ENCODE measurements at places on chromosomes 5 and 9.

- DNase-seq = no peak
Measured at GRCh38 chr9:8156346-8156745, 356.8 kb upstream of the DMAC1 start.

- DNase-seq = no peak
Measured at GRCh38 chr5:2149195-2149539, 266.4 kb upstream of the IRX4 start.

GRCh38 chr5:173231996-173232498 is 3.0 kb downstream of the NKX2-5 start:
- no peak for DNase-seq

GRCh38 chr9:132426639-132427414 is 16.8 kb downstream of the CFAP77 start:
- DNase-seq = no peak

DNA sequence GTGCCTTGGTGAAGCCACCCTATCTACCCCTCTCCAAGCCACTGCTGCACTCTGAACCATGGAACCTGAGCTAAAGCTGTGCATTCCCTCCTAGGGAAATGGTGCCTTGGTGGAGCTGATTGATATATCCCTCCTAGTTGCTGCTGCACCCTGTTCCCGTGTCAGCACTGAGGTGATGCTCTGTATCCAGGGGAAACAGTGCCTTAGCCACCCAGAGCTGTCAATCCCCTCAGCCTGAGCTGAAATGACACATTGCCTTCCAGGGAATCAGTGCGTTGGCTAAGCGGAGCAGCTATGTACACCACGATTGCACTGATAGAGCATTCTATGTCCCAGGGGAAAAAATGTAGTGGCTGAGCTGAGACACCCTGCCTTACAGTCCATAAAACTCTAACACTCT is 257.0 kb downstream of the TMEM232 start:
- DNase-seq = no peak

DNA sequence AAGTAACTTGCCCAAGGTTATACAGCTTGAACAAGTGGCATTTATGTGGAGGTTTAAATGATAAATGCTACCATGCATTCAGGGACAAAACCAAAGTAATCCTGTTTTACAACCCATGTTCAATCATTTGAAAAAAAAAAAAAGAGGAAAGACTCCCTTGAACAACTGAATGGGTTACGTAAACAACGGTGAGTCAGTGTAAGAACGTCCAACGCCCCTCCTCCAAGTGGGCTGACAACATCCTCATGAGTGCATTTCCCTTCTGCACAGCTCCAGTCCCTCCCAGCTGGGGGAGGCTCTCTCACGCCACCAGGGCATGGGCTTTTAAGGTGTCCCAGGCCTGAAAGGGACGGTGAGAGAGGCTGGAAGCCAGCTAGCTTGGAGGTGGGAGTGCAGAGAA is 90.0 kb downstream of the PRRT1B start:
- DNase-seq = no peak

DNA sequence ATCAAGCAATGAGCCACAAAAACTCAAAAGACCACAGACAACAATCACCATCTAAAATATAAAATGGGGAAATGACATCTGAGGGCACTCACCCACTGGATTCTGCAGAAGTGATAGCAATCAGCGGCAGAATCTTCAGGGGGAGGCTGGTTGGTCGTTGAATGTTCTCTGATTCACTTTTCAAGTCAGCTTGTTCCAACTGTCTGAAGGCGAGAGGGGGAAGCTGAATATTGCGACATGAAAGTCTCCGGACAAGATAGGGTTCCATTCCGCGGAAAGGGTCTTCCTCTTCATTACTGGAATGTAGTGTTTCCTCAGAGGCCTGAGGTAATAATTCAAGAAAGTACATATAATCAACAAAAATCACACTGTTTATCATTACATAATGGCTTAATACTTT is 94.9 kb upstream of the PDE4D start:
- DNase-seq = no peak

DNA sequence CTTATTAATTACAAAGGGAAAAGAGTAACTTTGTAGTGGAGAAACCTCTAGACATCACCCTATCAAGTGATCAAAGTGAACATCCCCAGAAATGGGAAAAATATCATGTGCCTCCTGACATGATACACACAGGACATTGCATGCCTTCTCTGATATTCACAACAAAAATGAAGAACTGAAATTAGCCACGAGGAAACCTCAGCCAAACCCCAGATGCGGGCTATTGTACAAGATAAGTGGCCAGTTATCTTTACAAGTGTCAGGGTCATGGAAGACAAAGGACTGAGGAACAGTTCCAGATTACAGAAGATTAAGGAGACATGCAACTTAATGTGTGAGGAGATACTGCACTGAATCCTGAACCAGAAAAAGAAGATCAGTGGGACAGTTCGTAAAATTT is 23.8 kb upstream of the NPM1 start:
- DNase-seq = no peak

DNA sequence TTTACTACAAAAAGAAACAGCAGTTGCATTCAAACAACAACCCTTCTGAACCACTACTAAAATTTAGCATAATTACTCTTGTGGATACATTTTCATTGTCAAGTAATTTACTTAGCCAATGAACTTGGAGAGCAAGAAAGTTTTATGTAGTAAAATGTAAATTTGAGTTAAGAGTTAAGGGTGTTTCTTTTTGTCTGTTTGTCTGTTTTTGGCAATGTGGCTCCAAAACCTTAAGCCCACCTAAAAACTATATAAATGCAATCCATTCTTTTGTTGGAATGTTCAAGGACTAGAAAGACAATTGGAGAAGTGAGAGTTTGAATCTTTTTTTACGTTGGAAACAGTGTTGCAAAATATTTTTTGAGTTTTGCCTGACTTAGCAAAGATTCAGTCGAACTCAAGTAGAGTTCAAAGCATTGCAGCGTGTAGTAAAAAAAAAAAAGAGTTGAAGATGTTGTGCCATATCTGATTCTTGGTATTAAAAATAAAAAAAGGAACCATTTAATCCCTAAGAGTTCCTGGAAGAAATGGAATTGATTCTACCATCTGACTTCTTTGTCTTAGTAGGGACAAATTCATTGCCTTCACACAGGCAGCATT is 867 bp downstream of the SYK start:
- DNase-seq = no peak

DNA sequence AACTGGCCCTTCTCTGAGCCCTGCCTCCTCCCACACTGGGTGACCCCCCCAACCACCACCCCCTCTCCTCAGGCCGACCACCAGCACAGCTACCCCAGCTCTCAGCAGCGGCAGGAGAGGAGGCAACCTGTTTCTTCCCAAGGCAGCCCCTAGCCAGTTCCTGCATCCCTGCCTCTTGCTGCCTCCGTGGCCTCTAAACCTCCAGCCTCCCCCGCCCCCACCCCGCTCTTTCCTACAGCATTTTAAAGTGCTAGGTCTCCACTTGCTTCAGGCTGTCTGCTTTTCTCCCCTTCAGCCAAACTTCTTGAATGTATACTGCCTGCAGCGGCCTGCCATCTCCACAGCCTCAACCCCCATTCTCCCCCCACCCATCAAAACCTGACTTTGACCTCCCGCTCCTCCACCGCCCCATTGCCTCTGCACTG is 135.6 kb downstream of the DAB2IP start:
- no peak for DNase-seq

DNA sequence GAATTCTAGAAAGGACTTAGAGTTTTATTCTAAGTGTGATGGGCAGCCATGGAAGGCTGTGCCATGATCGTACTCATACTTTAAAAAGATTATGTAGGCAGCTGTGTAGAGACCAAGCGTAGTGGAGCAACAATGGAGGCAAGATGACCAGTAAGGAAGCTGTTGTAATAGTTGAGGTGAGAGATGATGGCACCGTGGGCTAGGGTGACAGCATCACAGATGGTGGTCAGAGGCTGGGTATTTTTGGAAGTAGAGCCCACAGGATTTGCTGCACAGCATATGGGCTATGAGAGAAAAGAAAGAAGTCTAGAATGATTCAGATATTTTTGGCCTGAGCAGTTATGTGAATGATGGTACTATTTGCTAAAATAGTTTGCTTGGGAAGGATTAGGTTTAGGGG is 7.7 kb downstream of the ARHGAP26 start:
- DNase-seq = no peak

- no peak for DNase-seq
Measured at GRCh38 chr5:132044207-132044606, 16.2 kb upstream of the IL3 start.

GRCh38 chr5:154278908-154279307 is 88.4 kb downstream of the GALNT10 start:
- DNase-seq = no peak

DNA sequence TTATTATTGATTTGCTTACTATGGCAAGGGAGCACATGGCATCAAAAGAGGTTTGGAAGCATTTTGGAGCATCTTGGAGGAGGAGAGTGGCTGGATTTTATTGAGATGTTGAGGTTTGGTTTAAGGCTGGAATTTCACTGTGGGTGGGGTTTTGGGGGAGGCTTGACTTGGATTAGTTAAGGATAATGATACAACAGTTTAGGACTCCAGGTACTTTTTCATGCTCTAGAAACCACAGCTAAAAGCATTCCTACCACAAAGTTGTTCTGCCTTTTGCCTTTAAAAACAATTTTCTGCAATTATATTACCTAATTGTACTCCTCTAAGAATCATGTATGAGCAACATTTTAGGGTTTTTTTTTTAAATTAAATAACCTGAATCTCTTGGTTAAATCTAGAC is 5.0 kb downstream of the GCNT4 start:
- no peak for DNase-seq

- DNase-seq = no peak
Measured at GRCh38 chr9:106784076-106784475, 78.9 kb upstream of the ZNF462 start.

- DNase-seq = peak; percentile 54
Measured at GRCh38 chr5:166349046-166349445, 1942.4 kb upstream of the WWC1 start.

DNA sequence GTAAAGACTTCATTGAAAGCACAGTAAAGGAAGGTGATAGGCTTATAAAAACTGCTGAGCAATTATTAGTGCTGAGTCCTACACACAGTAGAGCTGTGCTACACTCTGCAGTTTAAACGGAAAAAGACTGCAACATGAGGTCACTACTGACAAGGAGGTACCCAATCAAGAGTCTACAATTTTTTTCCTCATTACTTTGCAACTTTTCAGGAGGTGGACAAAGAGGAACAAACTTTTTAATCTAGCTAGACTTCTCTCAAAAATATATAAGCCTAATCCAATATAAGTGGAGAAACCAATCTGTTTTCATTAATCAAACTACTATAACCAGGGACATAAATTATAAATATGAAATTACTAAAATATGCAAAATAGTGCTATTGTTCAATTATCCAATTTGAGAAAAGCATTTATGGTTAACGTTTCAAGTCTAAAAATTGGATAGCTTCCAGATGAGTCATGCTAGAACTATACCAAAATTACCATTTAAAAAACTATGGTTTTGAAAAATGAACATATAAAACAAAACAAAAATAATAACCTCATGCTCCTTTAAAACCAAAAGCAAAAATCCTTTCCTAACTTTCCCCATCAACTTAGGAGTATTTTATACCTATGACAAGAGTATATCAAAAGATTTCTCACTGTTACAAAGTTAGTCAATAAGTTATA is 37.7 kb downstream of the FAM13B start:
- peak; percentile 1 for DNase-seq

DNA sequence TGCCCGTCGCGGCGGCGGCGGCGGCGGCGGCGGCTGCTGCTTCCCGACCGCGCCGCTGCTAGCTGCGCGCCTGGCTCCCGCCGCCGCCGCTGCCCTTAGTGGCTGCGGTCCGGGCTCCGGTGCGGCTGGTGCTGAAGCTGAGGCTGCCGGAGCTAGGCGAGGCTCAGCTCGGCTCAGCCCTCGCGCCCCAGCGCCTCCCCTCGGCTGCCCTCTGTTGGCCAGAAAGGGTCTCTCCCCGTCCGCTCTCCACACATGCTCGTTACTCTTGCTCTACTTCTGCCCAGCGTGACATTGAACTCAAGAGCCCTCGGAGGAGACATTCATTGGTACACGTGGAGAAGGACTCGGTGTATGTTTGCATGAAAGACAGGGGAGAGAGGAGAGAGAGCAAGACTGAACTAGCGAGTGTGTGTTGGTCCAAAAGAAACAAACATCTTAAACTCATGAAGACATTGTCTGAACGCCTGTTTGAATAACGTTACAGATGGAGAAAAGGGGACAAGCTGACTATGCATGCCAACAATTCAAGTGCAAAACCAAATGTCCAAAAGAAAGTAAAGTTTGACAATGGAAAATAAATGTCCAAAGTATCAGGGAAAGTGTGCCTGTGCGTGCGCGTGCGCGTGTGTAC is at the start of gene HCN1:
Gene HCN1, minus strand, starts transcription at position 175 of the 631 bp plus-strand sequence.
- peak; percentile 72 for DNase-seq

- DNase-seq = no peak
Measured at GRCh38 chr9:126413391-126414068, 86.9 kb downstream of the MVB12B start.

DNA sequence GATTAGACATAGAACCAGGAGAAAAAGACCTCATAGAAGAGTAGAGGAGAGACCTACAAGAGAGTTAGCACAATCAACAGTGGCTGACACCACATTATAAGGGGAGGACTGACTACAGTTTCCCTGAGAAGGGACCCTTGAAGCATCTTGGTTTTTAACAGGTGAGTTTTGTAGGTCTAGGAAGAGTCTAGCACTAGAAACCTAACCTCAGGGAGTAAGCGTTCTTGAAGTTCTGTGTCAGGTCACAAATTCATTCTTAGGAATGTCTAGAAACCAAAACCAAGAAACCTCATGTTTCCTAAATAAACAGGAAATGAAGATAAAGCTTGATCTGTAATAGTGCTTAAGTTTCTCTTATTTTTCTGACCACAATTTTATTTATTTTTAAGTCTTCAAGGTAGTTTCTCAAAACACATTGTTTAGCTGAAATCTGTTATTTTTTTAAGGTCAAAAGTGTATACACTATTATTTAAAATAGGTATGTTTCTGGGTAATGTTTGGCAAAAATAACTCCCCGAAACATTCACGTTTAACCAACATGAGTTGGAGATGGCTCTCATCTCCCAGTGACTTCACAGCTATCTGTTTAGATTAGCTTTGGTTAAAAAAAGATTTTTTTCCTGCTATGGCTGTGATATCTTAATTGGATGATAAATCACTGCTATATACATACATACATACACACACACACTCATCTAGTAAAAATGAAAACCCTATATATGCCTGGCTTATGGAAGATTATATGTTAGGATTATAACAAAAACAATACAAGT is 37.1 kb downstream of the MAP3K1 start:
- DNase-seq = no peak
